ENCODE measurements at places on chromosomes 11 and 22.

- DNase-seq: no peak
Observed at GRCh38 chr11:127376301-127376700, 375.7 kb upstream of the KIRREL3 start.

DNA sequence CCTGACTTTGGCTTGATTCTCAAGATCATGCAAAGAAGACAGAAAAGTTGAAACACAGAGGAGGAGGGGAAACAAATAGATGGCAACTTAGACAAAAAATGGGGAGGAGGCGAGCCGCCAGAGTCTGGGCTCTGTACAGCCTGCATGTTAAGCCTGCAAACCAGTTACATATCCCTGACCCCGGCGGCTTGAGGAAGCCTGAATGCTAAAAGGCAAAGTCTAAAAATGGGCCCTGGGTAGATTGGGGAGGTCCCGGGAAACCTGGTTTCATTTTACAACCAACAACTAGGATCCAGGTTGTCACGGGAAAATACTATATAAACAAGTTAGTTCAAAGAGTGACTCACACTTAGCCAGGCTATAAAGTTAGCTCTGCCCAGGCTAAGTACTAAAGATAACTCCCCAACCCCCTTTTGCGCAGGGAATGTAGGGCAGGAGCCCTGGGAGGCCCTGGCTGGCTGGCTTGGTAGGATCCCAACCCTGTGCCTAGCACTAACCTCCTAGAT is 18.8 kb upstream of the ZBTB16 start:
- no peak for DNase-seq

GRCh38 chr11:12461516-12461915 is 84.1 kb downstream of the PARVA start:
- no peak for DNase-seq

DNA sequence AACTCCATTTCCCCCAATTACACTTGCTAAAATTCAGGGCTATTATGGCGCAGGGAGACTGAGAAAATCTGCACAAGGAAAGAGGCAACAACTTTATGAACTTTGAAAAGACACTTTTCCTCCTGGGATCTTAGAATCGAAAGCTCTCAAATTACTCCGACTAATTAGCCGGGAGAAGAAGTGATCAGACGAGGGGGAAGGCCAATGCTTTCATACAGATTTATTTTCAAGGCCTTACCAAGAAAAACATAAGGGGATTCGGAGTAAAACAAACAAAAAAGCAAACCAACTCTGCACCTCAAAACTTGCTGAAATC is 1.6 kb downstream of the PAX6 start:
- DNase-seq: no peak

GRCh38 chr22:49749885-49750510 is 77.7 kb downstream of the BRD1 start:
- no peak for DNase-seq

DNA sequence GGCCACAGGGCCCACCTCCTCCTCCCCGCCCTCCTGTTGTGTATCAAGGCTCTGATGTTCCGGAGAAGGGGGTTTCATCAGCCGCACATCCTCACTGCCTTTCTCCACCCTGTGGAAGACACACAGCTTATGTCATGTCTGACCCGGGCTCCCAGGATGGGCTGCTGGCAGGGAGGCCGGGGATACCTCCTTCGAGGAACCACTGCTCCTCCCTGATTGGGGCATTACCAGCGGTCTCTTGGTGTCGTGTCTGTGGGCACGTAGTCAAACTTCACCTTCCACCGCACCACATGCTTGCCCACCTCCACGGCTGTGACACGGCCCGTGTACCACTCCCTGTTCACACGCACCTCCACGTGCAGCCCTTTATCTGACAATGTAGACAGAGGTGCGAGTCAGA is 35.9 kb downstream of the MORC2 start:
- DNase-seq: no peak

- no peak for DNase-seq
Observed at GRCh38 chr22:48884324-48884723, 943.3 kb downstream of the BRD1 start.

DNA sequence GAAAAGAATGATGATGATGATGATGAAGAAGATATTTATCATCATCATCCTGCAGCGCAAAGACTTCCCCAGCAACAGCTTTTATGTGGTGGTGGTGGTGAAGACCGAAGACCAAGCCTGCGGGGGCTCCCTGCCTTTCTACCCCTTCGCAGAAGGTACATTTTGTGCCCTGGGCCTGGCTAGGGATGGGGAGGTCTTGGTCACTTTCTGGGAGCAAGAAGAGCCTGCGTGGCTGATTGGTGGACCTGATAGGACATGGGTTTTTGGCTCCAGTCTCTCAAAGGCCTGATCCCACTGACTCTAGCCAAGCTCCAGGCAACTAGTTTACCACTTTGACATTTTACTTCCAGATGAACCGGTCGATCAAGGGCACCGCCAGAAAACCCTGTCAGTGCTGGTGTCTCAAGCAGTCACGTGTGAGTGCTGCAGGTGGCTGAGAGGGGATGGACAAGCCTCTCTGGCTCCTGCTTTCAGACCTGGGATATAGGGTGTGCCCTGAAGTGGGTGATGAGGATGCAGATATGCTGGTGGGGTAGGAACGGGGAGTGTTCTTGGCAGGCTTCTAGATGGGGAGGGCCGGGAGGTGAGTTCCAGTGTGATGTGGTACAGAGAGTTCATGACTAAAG is 5.3 kb downstream of the SIDT2 start:
- DNase-seq: no peak

DNA sequence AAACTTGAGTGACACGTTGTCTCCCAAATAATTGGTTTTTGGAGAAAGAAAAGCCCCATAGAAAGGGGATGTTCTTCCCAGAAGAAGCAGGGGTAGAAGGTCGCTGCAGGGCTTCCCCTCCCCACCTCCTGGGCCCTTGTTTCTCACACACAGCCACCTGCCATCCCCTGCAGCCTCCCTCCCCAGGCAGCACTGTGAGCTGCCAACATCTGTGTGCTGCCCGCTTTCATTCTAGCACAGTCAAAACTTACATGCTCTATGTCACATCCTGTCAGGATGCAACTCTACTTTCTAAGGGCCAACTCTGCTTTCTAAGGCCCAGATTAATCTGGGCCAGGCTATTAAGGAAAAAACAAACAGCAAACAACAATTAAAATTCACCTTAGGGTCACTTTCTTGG is 309.4 kb upstream of the ZC3H12C start:
- no peak for DNase-seq

- no peak for DNase-seq
Observed at GRCh38 chr11:116166573-116167465, 606.0 kb downstream of the BUD13 start.

GRCh38 chr11:2269601-2270321 is 627 bp downstream of the ASCL2 start:
- no peak for DNase-seq

DNA sequence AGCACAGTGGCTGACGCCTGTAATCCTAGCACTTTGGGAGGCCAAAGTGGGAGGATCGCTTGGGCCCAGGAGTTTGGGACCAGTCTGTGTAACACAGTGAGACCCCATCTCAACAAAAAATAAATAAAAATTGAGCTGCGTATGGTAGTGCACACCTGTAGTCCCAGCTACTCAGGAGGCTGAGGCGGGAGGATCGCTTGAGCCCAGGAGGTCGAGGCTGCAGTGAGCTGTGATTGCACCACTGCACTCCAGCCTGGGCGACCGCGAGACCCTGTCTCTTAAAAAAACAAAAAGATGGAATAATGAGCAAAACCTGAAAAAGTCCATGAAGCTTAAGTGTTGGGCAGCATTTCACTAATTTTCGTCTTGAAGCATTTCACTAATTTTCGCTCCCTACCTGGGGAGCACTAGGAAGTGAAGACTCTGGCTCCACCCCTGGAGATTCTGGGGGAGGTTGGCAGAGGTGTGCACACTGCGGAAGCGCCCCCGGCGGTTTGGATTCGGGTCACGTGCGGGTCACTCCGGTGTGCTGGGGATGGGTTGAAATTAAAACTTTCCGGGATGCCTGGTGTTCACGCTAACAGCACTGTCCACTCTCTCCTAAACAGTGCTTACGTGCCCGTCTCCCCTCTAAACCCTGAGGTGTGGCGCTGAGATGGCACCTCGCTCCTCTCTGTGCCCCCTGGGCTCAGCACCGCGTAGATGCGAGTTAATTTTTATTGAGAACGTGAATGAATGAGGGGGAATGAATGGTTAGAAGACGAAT is 906 bp upstream of the NAA40 start:
- DNase-seq: no peak

- no peak for DNase-seq
Observed at GRCh38 chr11:75595429-75595828, 33.4 kb downstream of the SERPINH1 start.

GRCh38 chr11:128848815-128849455 is 18.2 kb downstream of the KCNJ1 start:
- DNase-seq: peak; percentile 52

DNA sequence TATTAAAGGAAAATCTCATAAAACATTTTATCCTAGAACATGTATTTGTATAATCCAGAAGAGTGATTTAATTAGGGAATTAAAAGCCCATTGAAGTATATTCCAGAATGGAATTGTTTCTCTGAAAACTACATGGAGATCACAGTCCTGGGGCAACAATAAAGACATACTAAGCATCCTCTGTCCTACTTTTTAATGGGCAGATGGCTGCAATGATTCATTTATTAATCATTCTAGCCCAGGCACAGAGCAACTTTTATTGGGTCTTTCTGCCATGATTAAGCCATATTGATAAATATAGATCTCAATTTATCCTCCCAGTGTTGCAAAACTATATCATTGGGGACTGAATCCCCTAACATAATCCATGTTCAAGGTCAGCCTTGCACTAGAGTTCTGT is 22.0 kb downstream of the FAM181B start:
- DNase-seq: no peak

DNA sequence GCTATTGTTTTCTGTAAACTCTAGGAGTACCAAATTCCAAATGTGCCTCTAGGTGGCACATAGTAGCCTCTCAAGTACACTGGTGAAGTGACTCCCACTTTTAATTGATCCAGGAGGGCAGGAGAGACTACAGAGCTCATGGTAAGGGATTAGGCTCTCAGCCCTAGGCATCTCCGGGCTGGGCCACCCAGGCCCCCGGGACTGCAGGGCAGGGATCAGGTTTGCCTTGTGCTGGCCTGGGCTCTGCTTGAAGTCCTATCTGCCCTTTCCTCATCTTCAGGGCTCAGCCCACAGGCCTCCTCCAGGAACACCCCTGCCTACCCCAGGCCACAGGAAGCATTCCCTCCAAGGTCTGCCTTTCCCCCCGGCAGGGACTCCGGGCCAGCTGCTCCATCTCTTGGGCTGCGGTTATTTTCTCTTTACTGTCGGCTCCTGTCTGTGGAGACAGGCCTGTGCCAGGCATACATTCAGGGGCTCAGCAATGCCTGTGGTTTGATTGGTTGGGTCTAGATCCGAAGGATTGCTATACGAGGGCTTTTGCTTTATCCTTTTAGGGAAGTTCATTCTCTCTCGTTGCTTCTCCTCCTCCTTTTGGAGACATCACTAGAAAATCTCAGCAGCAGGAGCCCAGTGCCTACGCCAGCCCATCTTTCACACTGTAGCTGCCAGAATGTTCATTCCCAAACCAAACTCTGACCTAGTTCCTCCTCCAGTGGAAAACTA is 32.8 kb downstream of the PARVA start:
- DNase-seq: no peak

DNA sequence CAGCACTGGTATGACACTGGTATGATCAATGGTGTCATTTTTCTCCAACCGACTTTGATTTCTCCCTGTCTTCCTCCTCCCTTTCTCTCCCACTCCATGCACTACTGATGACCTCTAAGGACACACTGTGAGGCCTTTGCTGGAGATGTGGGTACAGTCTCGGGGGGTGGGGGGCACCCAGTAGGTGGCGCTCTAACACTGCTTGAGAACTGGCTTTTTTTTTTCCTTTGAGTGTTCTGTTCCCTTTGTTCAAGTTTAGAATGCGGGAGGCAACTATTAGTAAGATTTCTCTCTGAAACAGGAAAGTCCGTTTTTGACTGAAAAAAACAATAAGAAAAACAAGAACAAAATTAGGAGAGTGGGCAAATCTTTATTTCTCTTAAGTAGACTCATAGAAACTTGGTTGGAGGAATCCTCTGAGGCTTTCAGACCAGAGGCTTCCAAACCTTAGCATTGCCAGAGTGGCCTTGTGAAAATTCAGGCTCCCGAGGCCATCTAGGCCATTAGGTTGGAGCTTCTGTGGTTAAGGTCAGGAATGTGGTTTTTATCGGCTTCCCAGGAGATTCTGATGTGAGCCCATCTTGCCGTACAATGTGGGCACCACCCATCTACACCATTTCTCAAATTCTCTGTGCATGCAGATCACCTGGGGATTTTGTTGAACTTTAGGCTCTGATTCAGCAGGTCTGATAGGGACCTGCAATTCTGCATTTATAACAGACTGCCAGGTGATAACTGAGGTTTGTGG is 43.2 kb downstream of the PANX1 start:
- DNase-seq: no peak

GRCh38 chr11:61516191-61516590 is 7.6 kb downstream of the LRRC10B start:
- DNase-seq: no peak

GRCh38 chr11:29996016-29996415 is 20.8 kb downstream of the KCNA4 start:
- DNase-seq: no peak

- no peak for DNase-seq
Observed at GRCh38 chr11:72224564-72225410, at the start of gene INPPL1. INPPL1 (plus strand) TSS chr11:72224767; CDS start chr11:72224985, 218 bp downstream.

DNA sequence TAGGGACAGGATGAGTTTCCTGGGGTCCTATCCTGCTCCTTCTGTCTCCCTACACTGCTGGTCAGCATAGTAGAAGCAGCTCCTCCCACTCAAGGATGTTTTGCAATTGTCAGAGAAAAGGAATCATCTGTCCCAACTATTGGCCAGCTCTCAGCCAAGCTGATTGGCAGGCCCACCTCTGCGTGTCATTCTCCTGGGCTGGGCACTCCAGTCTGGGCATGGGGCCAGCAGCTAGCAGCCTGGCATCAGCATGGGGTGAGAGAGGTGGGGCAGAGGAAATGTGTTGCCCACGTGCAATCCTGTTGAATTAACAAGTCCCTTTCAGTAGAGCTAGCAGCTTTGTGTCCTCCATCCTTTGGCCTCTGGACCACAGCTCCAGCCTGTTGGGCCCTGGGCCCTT is 14.1 kb downstream of the ANKK1 start:
- no peak for DNase-seq

DNA sequence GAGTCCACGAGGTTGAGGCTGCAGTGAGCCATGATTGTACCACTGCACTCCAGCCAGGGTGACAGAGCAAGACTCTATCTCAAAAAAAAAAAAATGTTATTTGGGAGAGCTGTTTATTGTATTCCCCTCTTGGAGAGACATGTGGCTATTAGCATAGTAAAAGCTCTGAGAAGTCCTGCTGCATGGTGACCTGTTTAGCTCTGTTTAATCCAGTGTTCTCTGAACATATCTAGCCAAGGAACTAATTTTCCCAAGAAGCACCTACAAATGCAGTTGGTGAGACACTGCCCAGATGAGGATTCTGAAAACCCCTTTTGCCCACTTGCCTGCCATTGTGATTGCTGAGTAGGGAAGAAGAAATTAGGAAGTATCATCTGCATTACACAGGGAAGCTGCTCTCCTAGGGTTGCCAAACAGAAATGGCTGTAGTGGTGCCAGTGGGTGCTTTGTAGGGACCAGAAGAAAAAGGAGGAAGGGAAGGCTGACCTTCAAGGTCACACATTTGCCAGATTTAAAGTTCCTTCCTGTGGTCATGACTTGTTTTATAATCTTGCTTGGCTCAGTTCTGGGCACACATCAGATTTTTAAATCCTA is 15.7 kb downstream of the TIMP3 start:
- DNase-seq: no peak

Measured in stimulated activated CD8-positive, alpha-beta memory T cell treated with anti-CD3 and anti-CD28 coated beads, Interleukin-15, amount 100 ng/mL, for 1 hour (primary cell).